Activated naive CD8-positive, alpha-beta T cell treated with anti-CD3 and anti-CD28 coated beads for 36 hours (primary cell): ENCODE measurements at places on chromosomes 16 and 17. TPM values are rescaled to one million over a fixed set of nuclear protein-coding genes. Genes with fewer than 3 reads are reported as not detected.

DNA sequence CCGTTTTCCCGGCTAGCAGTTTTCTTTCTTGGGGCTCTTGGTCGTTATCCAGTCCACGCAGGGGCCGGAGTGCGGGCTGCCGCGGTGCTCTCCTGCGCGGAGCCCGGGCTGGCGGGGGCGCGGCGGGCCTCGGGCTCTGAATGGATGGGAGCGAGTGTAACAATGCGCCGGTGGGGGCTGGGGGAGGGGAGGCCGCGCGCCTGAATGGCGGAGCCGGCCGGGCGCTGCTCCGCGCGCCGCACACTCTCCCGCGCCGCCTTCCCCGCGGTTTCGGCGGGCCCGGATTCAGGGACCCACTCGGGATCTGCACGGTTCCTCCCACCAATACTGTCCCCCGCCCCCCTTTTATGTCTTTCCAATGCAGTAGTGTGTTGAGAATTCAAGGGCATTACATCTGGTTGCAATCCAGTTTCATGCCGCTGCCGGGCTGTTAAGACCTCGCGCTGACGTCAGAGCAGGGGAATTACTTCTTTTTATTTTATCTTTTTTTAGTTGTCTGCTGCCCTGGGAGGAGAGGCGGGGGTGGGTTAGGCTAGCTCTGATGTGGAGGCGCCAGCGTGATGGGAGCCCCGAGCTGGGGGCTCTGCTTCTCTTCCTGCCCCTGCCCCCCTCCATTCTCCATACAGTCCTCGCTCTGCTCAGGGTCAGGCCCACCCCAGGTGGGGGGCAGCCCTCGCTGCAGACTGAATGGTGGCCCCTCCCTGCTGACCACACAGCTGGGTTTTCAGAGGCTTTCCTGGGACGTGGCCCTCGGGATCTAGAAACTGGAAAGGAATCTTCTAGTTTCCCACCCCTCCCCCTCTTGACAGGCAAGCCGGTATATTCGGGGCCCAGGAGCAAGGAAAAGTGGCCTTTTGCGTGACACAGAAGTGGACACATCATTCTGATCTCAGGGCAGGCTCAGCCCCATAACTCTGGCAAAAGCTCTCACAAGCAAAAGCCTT lies 1.8 kb downstream of the RAI1 start:
- peaks cover 3% of the 10 kb centered on the region for H3K27me3 ChIP-seq
- H3K4me3 ChIP-seq = peak overlapping the region; percentile 88
- H3K36me3 ChIP-seq = peaks cover 2% of the 10 kb centered on the region
- peak; percentile 77 for DNase-seq
- H3K4me1 ChIP-seq = peaks cover 40% of the 10 kb centered on the region

GRCh38 chr17:1377334-1377733 lies 22.7 kb downstream of the YWHAE start:
- peaks cover 81% of the 10 kb centered on the region for H3K4me1 ChIP-seq
- no peak for DNase-seq
- H3K27ac ChIP-seq = peak overlapping the region; percentile 16
- no peak overlapping the region for H3K4me3 ChIP-seq

DNA sequence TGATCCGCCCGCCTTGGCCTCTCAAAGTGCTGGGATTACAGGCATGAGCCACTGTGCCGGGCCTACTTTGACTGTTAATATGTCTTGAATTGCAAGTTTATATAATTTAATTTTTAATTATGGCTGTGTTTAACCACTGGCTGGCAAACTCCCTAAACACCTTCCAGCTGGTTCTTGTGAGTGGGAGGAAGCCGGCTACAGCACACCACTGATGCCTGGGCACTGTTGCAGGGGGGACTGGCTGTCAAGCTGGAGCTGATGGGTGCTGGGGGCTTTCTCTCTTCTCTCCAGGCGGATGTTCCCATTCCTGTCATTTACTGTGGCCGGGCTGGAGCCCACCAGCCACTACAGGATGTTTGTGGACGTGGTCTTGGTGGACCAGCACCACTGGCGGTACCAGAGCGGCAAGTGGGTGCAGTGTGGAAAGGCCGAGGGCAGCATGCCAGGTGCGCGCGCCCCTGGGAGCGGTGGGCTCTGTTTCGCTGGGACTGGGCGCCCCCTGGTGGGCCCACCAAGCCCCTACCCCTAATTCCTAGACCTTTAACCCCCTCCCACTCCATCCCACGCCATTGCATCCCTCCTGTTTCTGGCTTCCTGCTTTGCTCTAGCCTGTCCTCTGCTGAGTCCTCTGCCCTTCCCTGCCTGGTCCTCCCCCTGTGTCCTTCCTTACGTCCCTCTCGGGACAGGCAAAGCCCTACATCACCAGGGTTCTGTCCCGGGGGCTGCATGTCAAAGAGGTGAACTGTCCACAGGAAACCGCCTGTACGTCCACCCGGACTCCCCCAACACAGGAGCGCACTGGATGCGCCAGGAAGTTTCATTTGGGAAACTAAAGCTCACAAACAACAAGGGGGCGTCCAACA lies 9.5 kb downstream of the TBX21 start:
- peaks cover 76% of the 10 kb centered on the region for H3K36me3 ChIP-seq
- DNase-seq = peak; percentile 57
- H3K4me1 ChIP-seq = peaks cover 48% of the 10 kb centered on the region
- peak overlapping the region; percentile 18 for H3K27ac ChIP-seq
- H3K4me3 ChIP-seq = peak overlapping the region; percentile 32

DNA sequence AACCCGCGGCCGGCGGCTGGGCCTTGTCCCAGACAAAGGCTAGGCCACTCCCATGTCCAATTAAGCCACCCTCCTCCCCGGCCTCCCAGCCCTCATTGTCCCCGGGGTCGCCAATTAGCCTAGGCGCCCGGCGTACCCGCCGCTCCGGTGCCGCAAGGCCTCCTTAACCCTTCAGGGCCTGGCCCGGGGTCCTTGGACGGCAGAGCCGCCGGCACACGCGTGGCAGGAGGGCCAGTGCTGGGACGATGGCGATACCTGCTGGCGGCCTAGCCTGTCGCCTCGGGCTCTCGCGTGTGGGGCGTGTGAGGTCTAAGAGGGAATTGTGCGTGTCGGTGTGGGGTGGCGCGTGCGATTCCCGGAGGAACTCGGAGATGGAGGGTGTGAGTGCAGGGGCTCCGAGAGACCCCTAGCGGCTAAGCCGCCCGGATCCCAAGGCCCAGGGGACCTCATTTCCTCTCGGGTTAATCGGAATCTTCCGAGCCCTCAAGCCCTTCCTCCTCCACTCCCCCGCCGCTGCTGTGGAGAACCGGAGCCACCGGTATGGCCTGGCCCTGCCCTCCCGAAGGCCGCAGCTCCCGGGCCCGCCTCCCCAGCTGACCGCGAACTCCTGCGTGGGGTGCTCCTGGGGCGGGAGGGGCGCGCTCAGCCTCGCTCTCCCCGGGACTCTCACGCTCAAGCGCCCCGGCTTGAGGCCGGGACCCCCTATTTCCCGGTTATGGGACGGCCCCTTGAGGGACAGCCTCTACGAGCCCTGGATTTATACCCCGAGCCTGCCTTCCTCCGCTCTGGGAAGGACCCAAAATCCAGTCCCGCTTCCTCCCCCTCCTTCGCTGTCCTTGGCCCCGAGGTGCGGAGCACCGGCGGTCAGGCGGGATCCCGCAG lies 11.9 kb downstream of the TBX2 start:
- H3K27me3 ChIP-seq = peaks cover 55% of the 10 kb centered on the region
- peaks cover 12% of the 10 kb centered on the region for H3K4me1 ChIP-seq
- H3K4me3 ChIP-seq = peak overlapping the region; percentile 70
- no peaks in the 10 kb centered on the region for H3K36me3 ChIP-seq
- no peak overlapping the region for H3K27ac ChIP-seq

GRCh38 chr17:44549686-44550085 lies 7.6 kb upstream of the FZD2 start:
- H3K4me3 ChIP-seq = no peak overlapping the region
- H3K36me3 ChIP-seq = no peaks in the 10 kb centered on the region
- H3K27ac ChIP-seq = no peak overlapping the region
- peaks cover 5% of the 10 kb centered on the region for H3K4me1 ChIP-seq

GRCh38 chr17:17518951-17519350 lies 22.8 kb upstream of the RASD1 start:
- no peak overlapping the region for H3K27ac ChIP-seq
- no peaks in the 10 kb centered on the region for H3K36me3 ChIP-seq
- no peaks in the 10 kb centered on the region for H3K27me3 ChIP-seq
- H3K4me3 ChIP-seq = no peak overlapping the region
- peaks cover 7% of the 10 kb centered on the region for H3K4me1 ChIP-seq
- no peak for DNase-seq

DNA sequence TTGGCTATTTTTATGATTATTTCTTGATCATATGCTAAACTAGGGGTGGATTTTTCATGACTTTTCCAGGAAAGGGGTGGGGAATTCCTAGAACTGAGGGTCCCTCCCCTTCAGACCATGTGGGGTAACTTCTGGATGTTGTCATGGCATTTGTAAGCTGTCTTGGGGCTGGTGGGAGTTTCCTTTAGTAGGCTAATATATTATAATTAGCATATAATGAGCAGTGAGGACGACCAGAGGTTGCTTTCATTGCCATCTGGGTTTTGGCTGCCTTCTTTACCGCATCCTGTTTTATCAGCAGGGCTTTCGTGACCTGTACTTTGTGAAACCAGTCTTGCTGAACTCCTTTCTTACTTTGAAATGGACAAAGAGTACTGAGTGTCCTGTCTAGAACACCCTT lies 40.4 kb upstream of the ABCA5 start:
- H3K27ac ChIP-seq = no peak overlapping the region
- DNase-seq = no peak
- H3K27me3 ChIP-seq = peaks cover 22% of the 10 kb centered on the region
- H3K36me3 ChIP-seq = no peaks in the 10 kb centered on the region
- H3K4me1 ChIP-seq = peaks cover 2% of the 10 kb centered on the region

DNA sequence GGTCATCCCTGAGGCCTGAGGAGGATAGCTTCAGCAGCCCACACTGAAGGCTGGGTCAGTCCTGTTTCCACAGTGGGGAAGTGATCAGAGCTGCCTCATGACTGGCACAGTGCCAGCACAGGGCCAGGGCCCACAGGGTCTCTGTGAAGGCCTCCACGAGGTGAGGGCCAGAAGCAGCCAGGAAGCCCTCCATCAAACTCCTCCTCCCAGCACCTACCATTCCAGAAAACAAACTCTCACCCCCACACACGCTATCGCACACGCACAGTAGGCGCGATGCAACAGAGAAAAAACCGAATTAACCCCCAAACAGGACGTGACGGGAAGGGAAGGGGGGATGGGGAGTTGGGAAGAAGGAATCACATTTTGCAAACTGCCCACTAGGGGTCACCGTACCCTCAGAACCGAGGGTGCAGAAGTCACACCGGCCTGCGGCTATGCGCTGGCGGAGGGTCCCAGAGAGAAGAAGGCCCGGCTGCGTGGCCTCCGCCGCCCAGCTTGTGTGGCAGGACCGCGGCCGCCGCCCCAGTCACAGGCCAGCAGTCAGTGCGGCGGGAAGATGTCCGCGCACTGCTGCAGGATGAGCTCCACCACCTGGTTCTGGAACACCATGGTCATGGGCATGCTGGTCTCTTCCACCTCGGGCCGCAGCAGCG lies 37.6 kb downstream of the ARHGAP27 start:
- peaks cover 8% of the 10 kb centered on the region for H3K4me1 ChIP-seq
- H3K27ac ChIP-seq = peak overlapping the region; percentile 42
- peak; percentile 43 for DNase-seq
- no peak overlapping the region for H3K4me3 ChIP-seq
- peaks cover 7% of the 10 kb centered on the region for H3K36me3 ChIP-seq

DNA sequence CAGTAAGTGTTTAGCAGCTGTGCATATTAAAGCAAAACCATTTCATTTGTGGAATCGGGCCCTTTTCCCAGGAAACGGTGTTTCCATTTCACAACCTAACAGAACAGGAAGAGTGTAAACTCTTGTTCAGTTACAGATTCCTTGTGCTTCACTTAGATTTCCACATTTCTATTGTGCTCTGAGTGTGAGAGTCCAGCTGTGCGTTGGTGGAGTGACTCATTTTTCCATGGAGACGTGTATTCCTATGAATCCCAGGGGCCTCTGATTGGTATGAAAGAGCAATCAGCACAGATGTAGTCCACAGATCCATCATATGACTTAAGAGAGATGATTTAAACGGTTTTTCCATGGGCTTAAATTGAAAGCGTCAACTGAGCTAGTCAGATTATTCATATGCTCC lies 13.3 kb upstream of the CAVIN1 start:
- no peak overlapping the region for H3K27ac ChIP-seq
- no peaks in the 10 kb centered on the region for H3K27me3 ChIP-seq
- H3K4me3 ChIP-seq = no peak overlapping the region
- peaks cover under 1% of the 10 kb centered on the region for H3K4me1 ChIP-seq
- no peaks in the 10 kb centered on the region for H3K36me3 ChIP-seq

DNA sequence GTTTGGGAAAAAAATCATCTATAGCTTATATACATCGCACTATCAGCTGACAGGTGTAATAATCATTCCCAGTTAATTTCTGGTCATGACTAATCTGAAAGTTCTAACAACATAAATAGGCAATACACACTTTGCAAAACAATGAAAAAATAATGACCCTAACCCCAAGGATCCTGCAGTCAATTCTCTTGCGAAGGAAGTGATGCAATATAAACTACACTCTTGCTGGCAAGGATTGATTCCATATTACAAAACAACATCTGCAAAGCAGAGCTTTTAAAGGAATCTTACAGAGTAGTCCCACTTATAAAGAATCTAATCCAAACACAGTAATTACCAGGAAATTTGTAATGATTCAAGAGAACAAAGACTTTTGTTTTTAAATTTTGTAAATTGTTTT lies 73.4 kb downstream of the MYO1D start:
- no peak for DNase-seq
- no peak overlapping the region for H3K27ac ChIP-seq
- no peak overlapping the region for H3K4me3 ChIP-seq
- H3K36me3 ChIP-seq = no peaks in the 10 kb centered on the region
- peaks cover 15% of the 10 kb centered on the region for H3K27me3 ChIP-seq

GRCh38 chr17:78314683-78315354 lies 45.1 kb downstream of the SOCS3 start:
- peaks cover 35% of the 10 kb centered on the region for H3K4me1 ChIP-seq
- H3K36me3 ChIP-seq = no peaks in the 10 kb centered on the region
- peak overlapping the region; percentile 61 for H3K4me3 ChIP-seq
- DNase-seq = no peak
- no peaks in the 10 kb centered on the region for H3K27me3 ChIP-seq

GRCh38 chr17:37233036-37233435 lies 142.7 kb upstream of the C17orf78 start:
- no peak overlapping the region for H3K27ac ChIP-seq
- H3K27me3 ChIP-seq = no peaks in the 10 kb centered on the region
- no peak overlapping the region for H3K4me3 ChIP-seq
- H3K4me1 ChIP-seq = no peaks in the 10 kb centered on the region
- peaks cover 28% of the 10 kb centered on the region for H3K36me3 ChIP-seq

Gene MYCBPAP
- total RNA-seq = 1.1 TPM

Gene CDRT4
- 1.9 TPM for total RNA-seq

Gene PRSS27
- 1.9 TPM for total RNA-seq

Gene KRTAP16-1
- not detected for total RNA-seq
